ENCODE measurements at places on chromosomes 2 and 18.

- no peak for DNase-seq
Observed at GRCh38 chr2:33107690-33108482, 161.1 kb downstream of the LTBP1 start.

DNA sequence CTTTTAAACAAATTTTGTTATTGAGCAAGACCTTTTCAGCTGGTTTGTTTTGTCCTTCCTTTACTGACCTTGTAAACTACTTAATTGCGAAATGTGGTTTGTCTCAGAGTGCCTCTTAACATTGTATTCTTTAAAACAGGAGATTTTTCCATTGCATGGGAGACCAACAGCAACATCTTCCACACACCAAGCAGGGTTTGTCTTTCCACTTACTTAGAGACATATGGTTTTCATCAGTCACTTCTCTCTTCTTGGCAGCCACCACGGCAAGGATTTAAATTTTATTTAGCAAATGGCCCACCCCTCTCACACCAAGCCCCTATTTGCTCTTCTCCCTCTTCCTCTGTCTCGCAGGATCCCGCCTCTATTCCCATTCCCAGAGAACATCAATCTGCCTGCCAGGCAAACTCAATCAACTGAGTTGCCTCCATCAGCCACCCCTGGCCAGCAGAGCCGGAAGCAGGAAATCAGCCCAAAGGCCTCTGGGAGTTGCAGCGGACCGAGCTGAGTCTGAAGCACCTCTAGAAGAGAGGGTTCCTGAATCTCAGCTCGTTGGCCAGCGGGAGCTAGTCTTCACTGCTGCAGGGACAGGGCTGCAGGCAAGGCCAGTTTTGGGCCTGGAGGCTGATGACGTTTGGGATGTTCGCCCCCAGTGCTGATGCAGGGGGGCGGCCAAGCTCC lies 11.3 kb upstream of the CIB4 start:
- no peak for DNase-seq

DNA sequence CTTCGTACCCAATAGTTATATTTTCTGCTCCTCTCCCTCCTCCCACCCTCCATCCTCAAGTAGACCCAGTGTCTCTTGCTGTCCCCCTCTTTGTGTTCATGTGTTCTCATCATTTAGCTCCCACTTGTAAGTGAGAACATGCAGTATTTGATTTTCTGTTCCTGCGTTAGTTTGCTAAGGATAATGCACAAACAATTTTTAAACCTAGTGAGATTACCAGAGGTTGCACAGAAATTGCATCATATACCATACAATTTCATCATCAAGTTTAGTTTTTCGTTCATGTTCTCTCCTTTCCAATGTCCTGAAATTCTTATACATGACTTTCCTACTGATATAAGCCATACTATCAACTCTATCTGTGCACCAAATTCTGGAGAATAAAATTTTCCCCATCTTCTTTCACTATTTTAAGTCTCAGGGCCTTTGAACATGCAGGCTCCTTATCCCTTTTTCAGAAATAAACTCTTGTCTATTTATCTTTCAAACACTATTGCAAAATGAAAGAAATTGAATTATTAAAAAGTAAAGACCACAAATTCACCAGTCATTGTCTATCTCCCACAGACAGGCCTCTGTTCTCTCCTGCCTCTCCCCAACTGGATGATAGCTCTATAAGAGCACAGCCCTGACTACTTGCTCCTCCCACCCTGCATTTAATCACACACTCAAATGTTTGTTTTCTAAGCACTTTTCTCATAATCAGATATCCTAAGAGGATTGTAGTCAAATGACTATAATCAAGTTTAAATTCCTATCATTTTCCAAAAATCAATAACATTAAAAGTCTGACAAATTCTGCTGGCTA lies 27.2 kb upstream of the B4GALT6 start:
- DNase-seq: no peak

GRCh38 chr2:235701206-235701981 lies 207.6 kb downstream of the AGAP1 start:
- DNase-seq: no peak

DNA sequence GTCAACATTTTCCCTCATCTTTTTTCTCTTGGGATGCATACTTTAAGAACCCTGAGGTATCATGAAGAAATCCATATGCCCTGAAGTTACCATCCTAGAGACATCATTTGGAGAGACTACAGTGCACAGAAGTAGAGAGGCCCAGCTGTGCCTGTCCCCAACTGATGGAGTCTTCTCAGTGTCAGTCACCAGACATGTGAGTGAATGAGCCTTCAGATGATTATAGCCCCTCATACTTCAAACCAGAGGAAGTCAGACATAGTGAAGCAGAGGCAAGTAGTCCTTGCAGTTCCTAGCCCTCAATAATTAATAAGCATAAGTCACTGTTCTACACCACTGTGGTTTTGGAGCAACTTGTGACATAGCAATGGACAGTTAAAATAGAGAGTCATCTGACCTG lies 194.4 kb upstream of the ITGA4 start:
- DNase-seq: no peak

- DNase-seq: no peak
Observed at GRCh38 chr2:127619877-127620705, 25.9 kb upstream of the GPR17 start.

DNA sequence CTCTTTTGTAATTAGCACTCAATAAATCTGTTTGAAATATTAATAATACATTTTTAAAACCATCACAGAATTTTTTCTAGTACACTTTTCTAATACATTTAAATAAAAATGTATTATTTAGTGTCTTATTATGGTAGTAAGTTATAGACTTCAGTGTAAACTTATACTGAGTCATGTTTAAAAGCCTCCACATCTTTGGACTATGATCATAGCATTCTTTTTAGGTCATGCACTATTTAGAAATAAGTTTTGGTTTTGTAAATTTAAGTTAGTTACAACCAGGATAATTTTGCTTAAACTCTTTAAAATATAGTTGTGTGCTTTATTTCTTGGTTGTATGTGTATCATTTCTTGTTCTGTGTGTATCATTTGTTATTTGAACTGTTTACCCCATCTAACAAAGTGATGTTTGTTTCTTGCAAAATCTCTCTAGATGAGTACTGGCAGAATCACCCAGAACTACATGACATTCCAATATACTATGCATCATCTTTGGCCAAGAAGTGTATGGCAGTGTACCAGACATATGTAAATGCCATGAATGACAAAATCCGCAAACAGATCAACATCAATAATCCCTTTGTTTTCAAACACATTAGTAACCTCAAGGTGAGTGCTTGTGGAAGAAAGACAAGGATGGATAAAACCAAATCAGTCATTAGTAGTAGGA lies 16.7 kb downstream of the CPSF3 start:
- DNase-seq: no peak

GRCh38 chr18:31500051-31500688 lies 2.2 kb downstream of the DSG2 start:
- no peak for DNase-seq

GRCh38 chr2:66789741-66790140 lies 354.8 kb downstream of the MEIS1 start:
- no peak for DNase-seq

DNA sequence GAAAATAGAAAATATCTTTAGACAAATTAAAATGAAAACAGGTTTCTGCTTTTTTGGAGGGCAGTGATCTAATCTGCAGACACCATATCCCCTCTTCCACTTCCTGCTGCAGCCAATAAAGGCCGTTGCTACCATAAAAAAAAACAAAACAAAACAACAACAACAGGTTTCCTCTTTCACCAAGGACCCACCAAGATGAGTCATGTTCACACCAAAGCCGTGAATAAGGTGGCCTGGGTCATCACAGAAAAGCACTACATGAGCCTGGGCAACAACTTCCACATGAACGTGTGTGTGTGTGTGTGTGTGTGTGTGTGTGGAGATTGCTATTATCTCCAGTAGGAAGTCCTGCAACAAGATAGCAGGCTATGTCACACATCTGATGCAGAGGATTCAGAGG lies 24.8 kb upstream of the TFCP2L1 start:
- no peak for DNase-seq

GRCh38 chr18:58267493-58267892 lies 223.5 kb downstream of the NEDD4L start:
- DNase-seq: no peak
